Left renal cortex interstitium (tissue), 4 donors: ENCODE measurements at places on chromosomes 4 and X.

GRCh38 chrX:133402830-133403625 is 12.3 kb downstream of the GPC4 start:
- DNase-seq: no peak

DNA sequence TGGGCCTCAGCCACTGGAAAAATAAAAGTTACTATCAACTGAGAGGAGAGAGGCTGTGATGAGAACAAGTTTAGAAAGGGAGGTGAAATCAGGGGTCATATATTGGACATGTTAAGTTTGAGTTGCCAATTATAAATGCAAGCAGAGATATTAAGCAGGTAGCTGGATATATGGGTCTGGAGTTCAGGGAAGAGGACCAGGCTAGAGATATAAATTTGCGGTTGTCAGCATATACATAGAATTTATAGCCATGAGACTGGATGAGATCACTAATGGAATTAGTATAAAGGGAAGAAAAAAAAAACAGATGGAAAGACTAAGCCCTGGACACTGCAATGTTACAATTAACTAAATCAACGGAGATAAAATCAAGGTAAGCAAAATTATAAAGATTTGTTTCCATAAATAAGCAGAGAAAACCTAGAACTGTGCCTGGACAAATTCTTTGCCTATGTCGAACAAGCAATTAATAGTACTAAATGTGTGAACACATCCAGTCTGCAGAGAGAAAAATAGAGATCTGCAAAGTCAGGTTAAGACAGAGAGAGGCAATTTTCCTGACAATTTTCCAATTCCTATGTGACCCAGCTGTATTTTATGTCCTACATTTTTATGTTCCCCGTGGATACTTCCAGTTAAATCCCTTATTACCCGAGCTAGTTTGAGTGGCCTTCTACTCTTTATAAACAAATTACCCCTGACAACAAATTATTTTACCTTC is 265.4 kb downstream of the GASK1B start:
- DNase-seq: no peak

GRCh38 chr4:77862478-77863216 is at the start of gene MRPL1:
TSS of gene MRPL1 (plus strand) at chr4:77862830. CDS start at chr4:77862849, 19 bp downstream.
- peak; percentile 89 for DNase-seq

- no peak for DNase-seq
These were observed 73.2 kb downstream of the CBLL2 start for GRCh38 chrX:22345884-22346283.

- DNase-seq: no peak
These were observed 14.1 kb downstream of the MAGEB1 start for GRCh38 chrX:30261012-30261411.
